ENCODE measurements at places on chromosomes 11 and 22.

- no peak for DNase-seq
Measured at GRCh38 chr11:10639350-10639749, 54.2 kb downstream of the IRAG1 start.

DNA sequence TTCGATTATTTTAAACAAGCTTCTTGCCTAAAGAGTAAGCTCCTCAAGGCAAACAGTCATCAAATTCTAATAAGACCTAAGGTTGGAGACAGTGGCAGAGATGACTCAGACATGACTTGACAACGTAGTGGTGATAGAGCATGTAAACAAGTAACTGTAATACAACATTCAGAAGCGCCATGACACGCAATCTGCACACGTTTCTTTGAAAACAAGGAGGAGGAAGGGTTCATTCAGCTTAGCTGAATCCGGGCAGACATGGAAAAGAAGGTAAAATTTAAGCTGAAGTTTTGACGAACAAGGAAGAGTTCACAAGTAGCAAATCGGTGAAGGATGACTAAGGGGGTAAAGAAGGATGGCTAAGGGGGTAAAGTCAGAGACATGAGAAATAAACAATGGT, 152.4 kb upstream of the ZC3H12C start:
- DNase-seq = no peak

DNA sequence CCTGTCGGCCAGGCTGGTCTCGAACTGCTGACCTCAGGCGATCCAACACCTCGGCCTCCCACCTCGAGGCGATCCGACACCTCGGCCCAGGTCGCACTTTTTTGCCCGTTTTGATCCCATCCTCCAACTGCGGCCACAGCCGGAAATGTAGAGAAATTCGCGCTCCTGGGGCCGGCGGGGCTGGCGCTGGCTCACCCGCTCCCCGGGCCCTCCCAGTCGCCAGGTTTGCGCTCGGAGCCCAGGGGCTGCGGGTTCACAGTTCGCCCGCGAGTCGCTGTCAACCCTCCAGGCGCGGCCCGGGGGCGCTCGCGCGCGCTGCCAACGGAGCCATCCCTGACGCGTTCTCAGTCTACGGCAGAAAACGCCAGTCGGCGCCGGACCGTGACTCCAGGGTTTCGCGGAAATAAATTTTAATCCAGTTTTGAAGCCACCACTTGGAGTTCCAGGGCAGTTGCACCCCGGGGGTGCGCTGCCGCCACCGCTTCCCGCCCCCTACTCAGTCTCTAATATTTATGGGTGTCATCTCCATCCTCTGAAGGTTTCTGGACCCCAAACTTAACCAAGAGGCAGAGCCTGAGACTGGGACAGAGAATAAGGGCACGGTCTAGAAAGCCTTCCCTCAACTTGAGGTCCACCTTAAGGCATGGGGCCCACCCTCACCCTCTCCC, 1.5 kb upstream of the KLHDC7B start:
- DNase-seq = peak; percentile 89

GRCh38 chr11:73355109-73355508, 21.1 kb upstream of the RELT start:
- no peak for DNase-seq

DNA sequence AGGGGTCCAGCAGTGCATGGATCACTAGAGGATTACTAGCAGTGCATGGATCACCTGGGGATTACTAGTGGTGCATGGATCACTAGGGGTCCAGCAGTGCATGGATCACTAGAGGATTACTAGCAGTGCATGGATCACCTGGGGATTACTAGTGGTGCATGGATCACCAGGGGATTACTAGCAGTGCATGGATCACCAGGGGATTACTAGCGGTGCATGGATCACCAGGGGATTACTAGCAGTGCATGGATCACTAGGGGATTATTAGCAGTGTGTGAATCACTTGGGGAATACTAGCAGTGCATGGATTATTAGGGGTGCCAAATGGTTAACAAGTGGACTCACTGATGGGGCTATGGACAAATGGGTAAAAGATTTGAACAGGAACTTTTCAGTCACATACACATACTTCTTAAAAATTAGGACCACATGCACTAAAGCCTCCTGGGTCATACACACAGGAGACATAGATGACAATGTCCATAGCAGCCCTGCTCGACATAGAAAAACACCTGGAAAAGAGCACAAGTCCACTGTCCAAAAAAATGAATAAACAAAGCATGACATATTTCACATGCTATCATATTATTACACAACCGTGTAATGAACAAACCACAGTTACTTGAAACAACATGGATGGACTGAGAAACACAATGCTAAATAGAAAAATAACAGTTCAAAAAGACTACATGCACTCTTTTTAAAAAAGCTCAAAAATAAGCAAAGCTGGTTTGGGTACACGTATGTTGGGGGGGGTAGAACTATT, 109.8 kb downstream of the CD44 start:
- DNase-seq = no peak

DNA sequence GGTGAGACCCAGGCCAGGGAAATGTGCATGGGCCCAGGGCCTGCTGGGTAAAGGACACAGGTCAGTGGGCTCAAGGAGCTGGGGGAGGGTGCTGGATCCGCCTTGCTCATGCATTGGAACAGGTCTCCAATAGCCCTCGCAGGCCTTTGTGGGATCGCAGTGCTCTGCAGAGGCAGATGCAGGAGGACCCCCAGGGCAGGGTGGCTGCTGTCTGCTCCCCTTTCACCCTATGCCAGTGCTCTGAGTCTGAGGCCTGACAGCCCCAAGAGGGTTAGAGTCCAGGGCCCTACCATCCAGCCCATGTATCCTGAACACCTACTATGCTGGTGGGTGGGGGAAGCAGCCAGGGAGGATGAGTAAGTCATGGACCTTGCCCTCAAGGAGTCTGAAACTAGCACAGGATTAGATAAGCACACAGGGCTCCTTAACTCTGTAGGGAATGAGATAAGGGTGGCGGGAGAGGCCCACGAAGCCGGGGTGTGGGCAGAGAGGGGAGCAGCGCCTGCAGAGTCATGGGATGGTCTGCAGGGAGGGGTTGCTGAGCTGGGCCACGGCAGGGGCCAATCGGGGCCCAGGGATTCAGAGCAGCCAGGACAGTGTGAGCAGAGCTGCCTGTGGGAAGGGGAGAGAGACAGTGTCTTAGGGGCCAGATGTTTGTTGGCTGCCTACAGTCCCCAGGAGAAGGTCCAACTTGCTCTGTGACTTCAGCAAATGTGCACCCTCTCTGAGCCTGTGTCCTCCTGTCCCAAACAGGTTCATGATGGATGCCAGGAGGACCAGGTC, 10.5 kb upstream of the EHD1 start:
- DNase-seq = no peak

DNA sequence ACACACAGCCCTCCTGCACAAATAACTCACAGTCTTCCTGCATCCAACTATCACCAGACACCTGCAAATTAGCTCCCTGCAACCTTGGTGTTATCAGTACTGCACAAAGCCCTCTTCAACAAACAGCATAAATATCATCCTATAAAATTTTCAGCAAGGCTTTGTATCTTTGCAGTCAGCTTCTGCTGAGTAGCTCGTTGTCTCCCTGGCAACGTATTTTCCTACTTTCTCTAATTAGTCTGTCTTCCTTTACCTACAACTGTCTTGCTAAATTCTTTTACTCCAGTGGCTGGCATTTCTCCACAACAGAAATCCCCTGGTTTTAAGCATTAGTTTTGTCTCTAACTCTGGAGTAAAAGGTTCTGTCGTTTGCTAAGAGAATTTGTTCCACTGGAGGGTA, 3.9 kb downstream of the OR8D4 start:
- no peak for DNase-seq

DNA sequence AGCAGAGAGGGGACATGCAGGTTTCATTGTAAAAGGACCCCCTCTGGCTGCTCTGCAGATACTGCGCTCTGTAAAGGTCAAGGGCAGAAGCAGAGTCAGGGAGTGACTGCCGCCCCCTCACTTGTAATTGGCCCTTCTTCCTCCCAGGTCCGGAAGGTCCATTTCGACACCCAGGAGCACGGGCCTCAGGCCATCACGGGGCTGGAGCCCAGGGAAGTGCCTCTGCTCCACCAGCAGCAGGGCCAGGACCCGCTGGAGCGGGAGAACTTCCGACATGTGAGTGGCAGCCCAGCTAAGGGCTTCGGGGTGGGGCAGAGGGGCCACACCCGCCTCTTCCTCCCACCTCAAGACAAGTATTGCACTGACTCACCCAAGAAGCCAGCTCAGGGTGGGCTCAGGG, 24.0 kb upstream of the LRRC10B start:
- no peak for DNase-seq

DNA sequence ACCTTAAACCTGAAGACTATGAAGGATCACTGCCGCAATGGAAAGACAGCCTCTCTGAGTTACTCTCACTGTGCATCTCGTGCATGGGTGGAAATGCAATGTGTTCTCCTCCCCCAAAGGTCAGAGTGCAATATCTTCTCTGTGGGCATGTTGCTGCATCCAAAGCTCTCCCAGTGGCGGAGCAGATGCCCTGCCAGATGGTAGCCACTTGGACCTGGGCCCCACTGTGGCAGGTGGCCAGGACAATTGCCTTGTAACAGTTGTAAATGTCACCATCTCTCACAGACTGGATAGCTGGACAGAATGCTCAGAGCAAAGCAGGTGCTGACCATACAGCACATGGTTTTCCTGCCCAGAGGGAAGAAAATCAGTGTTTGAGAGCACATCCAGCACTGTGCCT, 542.0 kb downstream of the FAM181B start:
- no peak for DNase-seq

GRCh38 chr11:113563766-113564526, 88.7 kb upstream of the DRD2 start:
- DNase-seq = no peak

GRCh38 chr11:72776117-72776843, 17.6 kb downstream of the STARD10 start:
- DNase-seq = no peak

DNA sequence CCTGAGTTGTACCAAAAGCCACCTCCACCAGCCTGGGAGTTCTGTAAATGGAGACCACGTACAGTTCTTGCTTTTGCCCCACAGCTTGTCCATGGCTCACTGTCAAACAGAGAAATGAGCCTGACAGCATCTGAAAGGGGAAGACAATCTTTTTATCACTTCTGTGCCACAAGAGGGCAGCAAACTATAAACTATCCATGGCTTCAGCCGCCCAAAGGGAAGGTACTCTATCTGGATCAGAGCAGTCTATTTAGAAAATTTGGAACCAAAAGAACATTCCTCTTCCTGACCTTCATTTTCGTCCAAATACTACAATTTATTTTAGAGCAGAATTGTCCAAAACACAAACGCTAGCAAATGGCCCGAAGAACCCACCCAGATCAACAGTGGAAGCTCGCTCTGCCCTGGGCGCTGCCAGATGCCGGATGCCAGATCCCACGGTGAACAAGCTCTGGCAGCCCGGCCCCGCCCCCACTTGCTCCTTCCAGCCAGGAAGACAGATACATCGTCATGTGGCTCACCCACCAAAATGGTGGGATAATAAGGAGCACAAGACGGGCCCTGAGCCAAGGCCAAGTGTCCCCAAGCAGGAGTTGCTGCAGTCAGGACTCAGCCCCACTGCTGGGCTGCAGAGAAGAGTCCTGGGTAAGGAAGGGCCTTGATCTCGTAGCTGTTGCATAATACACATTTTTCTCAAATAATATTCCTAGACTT, 23.9 kb upstream of the SCGB1A1 start:
- DNase-seq = no peak

DNA sequence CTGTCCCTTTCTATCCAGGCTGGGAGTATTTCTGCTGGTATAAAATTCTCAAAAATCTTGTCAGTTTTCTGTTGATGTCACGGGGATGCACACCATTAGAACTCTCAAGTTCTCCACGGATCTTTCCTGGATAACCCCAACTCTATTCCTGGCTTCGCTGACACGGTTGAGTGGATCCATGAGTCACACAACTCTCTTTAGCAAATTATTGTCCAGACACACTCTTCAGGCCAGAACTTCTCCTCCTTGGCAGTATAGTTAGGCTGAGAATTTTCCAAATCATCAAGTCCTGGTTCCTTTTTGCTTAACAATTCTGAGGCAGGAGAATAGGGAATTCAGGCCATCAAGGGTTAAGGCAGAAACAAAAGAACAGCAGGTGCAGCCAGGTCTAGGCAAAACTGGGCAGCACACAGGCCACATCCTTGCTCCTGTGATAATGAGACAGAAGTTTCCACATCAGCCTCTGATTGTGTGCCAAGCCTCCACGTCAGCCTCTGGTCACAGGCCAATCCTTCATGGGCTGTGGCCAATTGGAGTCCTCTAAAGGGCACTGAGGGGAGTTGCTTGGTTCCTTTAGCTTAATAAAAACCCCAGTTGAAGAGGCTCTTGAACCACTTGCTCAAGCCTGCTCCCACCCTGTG, 5.7 kb upstream of the ACAT1 start:
- no peak for DNase-seq

DNA sequence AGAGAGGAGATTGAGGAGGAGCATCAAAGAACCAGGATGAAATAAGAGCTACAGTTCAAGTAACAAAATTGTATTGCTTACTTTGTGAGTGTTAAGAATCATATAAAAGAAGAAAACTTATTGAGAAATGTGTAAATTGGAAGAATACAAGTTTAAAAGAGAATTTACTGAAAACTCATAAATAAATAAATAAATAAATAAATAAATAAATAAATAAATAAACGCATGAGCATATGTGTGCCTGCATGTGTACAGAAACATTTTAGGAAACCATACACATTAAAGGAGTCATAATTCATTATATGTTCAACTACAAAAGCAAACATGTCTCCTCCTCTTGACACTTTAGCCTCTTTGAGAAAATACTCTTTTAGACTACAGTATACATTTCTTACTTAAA, 42.6 kb downstream of the CNTN5 start:
- DNase-seq = no peak

DNA sequence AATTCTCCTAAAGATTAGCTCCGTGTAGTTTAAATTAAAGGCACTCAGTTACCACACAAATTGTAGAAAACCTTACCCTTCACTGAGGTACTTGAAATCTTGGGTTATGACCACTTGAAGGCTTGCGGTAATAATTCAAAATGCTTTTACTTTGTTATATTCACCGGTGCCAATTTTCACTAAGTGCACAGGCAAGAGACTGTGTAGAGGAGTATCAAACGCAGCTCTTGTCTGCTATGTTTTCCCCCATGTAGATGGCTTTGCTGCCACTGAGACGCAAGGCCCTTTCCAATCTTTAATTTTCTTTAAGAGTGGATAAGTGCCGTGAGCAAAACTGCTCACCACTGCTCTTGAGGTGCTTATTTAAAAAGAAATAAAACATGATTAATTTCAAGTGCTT, 155.8 kb downstream of the CADM1 start:
- no peak for DNase-seq

DNA sequence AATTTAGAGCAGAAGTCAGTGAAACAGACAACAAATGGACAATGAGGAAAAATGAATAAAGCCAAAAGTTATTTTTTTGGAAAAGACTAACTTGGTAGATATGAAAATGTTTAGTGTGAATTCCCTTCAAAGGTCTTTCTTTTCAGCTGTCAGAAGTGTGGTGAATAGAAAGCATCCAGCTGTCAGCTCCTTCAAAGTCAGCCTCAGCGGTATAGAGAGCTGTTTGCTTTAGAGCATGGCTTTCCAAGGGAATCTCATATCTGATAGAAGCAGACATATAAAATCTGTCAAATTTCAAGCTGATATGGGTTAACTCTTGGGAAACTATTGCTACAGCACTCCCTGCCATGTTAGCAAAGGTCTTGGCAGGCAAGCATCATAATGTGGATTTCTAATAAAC, 309.3 kb downstream of the CASP12 start:
- DNase-seq = no peak
